Non-pigmented ciliary epithelial cell (primary cell): ENCODE measurements at places on chromosomes 2 and 18.

DNA sequence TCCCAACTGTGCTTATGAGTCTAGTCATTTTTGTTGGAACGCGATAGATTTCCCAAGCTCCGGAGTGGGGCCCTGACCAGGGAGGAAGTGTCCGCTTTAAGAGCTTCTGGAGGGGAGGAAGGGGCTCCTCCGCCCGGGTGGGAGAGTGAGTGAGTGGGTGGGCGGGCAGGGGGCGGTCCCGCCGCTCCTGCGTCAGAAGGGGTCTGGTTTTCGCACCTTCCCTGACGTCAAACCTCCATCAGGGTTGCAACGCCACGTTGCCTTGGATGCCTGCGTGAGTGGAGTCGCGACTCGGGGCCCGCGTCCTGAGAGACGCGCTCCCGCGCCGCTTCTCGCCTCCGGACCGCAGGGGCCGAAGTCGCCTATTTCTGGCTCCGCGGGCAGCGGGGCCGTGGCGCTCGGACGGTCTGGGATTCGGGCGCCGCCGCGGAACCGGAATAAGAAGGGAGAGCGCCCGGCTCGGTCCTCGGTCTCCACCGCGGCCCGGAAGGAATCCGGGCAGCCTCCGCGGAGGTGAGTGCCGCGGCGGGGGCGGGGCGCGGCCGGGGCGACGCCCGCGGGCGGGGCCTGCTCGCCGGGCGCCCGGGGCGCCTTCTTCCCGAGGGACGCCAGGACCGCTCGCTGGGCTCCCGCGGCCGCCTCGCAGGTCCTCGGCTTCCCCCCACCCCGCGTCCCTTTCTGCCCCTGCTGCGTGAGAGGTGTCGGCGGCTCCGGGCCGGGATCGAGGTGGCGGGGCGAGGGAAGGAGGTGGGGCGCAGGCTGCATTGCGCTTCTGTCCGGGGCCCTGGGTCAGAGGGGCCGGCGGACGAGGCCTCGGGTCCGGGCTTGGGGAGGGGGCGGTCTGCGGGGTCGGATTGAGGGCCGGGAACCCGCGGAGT, at the start of gene ZDBF2:
Gene ZDBF2, plus strand, starts transcription at position 230 of the 878 bp plus-strand sequence. CDS start 7,187 bp downstream, outside the sequence.
- DNase-seq, result no peak

- DNase-seq, result no peak
These were observed 433.3 kb upstream of the TCF4 start for GRCh38 chr18:56021136-56021808.

GRCh38 chr2:523698-524270, 153.4 kb downstream of the TMEM18 start:
- no peak for DNase-seq

GRCh38 chr18:79318142-79318673, 77.5 kb upstream of the NFATC1 start:
- no peak for DNase-seq

DNA sequence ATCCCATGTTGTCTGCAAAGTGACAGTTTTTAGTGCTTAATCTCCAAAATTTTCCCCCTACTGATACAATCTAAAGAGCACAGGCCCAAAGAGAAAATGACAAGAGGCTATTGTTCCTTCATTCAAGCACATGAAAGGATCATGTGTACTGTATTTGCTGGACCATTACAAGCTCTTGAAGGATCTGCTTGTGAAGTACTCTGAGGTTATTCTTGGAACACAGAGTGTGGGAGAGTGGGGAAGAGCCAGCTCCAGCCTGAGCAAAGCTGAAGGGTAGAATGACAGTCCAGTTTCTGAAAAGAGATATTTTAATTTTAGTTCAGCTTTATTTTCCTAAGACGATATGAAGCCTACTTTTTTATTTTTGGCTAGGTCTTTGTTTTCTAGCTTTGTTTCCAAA, 112.2 kb downstream of the GALNT3 start:
- no peak for DNase-seq

DNA sequence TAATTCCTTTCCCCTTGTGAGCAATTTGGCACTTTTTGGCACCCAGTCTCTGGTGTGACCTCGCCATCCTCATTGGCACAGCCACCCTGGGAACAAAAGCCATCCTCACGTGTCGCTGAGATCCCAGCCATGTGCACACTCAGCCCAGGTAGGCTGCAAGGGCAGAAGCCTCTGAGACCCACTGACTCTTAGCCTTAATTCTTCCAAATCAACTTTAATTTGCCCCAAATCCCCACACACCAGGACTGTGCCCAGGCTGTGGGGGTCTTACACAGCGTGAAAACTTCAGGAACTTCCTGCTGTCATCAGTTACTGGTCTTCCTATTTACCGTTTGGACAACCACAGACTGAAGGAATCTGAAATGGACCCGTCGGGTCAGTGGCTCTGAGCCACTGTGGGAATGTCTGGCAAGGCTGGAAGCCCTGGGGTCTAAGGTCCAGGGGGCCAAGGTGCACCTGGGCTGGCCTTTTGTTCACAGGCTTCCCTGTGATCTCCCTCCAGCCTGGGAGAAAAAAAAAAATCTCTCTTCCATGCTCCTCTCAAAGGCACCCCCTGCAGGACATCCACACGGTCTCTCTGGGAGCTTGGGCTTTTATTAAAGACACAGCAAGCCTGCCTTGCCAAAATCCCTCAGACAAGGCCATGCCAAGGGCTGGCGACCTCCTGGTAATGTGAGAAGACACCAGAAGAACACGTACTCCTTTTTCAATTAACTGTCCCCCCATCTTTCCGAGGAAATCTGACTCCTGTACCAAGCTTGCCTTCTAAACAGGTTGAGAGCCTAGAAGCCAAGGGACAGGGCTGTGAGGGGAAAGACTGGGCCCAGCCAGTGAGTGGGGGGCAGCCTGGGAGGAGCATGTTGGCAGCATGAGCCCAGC, 42.1 kb upstream of the LAPTM4A start:
- DNase-seq, result peak; percentile 38

GRCh38 chr2:237623428-237624403, 3.7 kb upstream of the LRRFIP1 start:
- no peak for DNase-seq

- DNase-seq, result no peak
These were observed 211.1 kb downstream of the LRATD1 start for GRCh38 chr2:14843507-14844204.

- DNase-seq, result no peak
These were observed 36.4 kb upstream of the CXCR4 start for GRCh38 chr2:136154384-136154783.

DNA sequence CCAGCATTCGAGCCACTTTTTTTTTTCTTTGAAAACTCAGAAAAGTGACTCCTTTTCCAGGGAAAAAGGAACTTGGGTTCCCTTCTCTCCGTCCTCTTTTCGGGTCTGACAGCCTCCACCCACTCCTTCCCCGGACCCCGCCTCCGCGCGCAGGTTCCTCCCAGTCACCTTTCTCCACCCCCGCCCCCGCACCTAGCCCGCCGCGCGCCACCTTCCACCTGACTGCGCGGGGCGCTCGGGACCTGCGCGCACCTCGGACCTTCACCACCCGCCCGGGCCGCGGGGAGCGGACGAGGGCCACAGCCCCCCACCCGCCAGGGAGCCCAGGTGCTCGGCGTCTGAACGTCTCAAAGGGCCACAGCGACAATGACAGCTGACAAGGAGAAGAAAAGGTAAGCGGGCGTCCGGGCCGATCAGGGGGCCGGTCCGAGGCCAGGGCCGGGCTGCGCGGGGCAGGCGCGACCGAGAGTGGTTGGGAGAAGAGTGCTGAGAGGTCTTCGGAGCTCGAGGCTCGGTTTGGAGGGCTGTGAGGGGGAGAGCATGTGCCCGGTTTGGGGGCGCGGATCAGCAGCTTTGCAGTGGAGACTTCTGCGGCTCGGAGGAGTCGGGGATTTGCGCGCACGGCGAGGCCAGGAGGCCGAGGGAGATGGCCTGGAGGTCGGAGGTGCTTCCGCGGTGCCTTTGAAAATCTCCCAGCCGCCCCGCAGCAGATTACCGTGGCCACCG, 502 bp downstream of the EPAS1 start:
- no peak for DNase-seq

- peak; percentile 27 for DNase-seq
These were observed 45.1 kb downstream of the SLC9A2 start for GRCh38 chr2:102664471-102664909.

DNA sequence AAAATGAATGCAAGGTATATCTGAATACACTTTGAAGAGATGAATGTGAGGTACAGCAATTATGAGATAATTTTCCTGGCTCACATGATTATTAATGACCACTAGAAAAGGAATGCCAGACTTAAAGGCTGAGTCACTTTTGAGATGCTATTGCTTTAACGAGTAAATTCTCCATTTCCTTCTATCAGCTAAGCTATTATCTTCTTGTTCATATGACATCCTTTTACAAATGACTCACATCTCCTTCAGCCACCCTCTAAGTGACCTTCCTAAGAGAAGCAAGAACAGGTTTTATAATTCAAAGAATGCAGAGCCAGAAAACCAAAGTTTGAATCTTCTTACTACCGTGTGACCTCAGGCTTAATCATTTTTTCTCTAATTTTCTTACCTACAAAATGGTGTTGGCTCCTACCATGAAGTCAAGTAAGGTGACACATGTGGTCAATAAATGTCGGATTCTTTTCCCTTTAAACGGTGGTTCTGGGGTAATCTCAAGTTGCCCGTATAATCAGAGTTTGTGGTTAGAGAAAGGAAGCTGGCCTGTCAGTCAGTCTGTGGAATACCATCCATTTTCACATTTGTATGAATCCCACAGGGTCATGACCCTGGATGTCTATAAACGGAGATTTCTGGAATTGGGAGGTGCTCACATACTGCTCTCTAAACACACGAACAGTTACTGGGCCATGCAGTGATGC, 184.0 kb upstream of the PID1 start:
- peak; percentile 87 for DNase-seq

DNA sequence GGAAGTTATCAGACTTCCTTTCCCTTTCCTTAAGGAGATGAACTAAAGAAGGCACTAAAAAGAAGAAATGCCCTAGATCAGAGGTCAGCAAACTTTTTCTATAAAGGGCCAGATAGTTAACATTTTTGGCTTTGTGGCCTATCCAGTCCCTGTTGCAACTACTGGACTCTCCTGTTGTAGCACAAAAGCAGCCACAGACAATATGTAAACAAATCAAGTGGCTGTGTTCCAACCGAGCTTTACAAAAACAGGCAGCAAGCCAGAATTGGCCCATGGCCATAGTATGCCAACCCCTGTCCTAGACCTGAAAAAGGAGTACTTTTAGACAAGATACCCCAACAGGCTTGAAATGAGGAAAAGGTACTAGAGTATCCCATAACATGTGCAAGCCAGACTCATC, 10.9 kb downstream of the NHEJ1 start:
- no peak for DNase-seq

DNA sequence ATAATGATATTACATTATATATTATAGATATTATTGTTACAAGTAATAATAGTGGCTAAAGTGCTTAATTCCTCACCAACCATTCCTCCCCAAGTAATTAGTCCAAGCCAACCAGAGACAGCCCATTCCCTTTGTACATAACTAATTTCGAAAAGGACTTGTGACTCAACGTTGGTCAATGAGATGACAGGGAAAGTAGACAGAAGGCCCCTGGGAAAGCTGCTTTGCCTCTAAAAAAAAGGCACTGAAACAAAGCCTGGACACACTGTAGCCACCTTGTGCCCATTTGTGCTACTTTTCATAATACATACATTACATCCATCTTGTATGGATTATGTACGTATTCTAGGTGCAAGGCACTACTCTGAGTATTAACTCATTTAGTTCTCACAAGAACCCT, 28.8 kb downstream of the COLEC12 start:
- DNase-seq, result no peak

DNA sequence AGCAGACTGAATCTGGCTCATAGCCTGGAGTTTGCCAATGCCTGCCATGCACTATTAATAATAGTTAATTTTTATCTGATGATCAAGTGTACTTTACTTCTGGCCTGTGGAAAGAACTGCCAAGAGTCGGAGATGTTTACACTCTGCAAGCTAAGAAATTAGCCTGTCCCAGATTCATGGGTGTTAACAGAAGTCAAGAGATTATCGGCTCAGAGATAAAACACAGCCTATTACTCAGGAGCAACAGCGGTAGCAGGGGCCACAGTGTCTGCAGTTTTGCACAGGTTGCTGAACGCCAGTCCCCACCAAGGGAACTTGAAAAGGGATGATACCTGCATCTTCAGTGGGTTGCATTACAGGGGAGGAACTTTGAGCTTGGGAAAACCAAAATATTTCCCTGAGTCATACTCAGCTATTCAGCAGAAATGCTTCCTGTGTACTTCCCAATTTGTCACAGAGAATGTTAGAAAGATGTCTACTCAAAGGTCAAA, 4.3 kb upstream of the ADI1 start:
- no peak for DNase-seq

DNA sequence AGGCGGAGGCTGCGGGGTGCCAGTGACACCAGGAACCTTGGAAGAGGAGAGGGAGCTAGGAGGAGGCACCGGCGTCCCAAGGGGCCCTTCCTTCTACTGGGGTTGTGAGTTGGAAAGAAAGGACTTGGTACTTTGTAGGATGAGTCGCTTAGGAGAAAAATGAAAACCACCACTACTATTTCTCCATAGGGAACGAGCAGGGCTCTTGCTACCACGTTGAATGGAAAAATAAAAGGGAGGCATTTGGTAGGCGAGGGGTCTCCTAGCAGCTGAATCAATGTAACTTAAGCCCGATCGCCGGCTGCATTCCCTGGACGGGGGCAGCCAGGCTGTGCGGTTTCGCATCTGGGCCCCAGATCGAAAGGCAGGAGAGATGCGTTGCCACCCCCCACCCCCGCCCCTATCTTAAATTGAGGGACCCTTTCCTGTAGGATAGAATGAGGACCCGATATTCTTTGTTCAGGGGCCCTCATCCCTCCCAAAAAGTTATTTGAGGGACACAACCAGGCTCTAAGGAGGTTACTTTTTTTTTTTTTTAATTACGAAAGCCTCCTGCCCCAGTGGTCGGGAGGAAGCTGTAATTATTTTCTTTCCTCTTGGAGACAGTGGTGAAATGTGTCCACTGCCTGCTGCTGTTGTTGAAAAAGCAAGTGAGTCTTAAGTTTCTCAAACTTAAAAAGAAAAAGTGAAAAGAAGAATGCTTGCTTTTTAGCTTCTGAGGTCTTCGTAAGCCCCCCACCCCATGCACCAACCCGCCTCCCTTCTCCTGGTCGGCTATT, 1.3 kb downstream of the IGFBP2 start:
- no peak for DNase-seq

- DNase-seq, result no peak
These were observed 33.7 kb downstream of the EIF4E2 start for GRCh38 chr2:232584238-232584637.

GRCh38 chr18:79523206-79523735, 127.5 kb downstream of the NFATC1 start:
- DNase-seq, result no peak
